Smooth muscle cell of the brain vasculature (primary cell): ENCODE measurements at places on chromosomes 13 and 19.

DNA sequence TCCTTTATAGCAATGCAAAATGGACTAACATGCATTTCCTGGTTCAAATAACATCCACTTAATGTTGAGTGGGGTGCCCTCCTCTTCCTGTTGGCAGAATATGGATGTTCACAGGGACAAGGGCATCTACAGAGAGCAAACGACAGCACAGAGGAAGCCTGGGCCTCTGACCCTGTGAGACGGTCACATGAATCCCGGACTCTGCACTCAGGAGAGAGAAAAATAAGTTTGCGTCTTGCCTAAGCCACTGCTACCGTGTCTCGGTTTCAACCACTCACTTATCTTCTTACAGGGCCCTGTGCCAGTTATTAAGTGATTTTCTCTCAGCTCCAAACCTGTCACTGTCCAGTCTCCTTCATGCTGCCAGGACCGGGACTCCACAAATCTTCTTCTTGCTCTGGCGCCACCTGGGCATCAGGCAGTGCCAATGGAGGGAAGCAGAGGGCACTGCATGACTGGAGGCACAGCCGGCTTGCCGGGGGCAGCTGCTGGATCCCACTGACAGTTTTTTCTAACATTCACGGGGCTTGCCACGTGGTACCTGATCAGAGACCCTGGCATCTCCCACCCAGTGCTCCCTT is 11.8 kb downstream of the LIG1 start:
- DNase-seq, result no peak

GRCh38 chr13:18947376-18947977 is 234.1 kb downstream of the TUBA3C start:
- no peak for DNase-seq

- no peak for DNase-seq
Measured at GRCh38 chr19:18677156-18677555, 6.3 kb upstream of the CRTC1 start.

DNA sequence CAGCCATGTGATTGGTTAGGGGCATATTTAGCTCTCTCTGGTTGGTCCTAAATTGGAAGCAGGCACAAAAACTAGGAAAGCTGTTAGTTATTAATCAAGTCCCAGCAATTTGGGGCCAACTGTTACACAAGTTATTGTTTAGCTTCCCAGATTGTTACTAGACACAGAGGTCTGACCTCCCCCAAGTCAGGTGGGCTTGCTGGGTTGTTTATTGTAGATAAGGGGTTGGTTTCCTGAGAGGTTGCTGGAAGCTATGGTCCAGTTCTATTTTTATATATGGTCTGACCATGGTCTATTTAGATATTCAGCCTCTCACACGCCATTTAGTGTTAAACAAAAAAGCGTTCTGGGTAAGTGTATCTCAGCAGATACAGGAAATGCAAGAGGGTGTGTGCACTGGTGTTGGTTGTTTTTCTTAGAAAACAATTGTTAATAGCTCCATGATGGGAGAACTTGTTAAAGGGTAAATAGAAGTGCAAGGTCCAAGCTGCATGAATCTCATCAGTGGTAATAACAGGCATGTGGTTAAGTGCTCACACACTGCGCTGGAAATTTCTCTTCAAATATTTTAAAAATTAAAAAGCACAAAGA is 150.0 kb downstream of the RAP2A start:
- DNase-seq, result no peak

- DNase-seq, result no peak
Measured at GRCh38 chr13:100334214-100334613, 245.3 kb downstream of the PCCA start.

- DNase-seq, result no peak
Measured at GRCh38 chr13:99995589-99996380, 14.2 kb downstream of the ZIC2 start.

DNA sequence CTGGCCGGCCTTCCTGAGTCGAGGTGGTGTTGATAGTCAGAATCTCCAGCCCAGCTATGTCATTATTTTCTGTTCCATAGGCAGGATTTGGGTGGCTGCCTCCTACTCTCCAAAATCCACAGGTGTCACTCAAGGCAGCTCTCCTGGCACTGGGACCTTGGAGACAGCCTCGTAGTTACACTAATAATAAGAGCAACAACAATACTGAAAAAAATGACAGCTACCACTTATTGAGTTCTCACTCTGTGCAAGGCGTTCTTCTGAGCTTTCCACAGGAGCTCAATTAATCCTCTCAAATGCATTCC is 12.2 kb upstream of the KLK12 start:
- no peak for DNase-seq

DNA sequence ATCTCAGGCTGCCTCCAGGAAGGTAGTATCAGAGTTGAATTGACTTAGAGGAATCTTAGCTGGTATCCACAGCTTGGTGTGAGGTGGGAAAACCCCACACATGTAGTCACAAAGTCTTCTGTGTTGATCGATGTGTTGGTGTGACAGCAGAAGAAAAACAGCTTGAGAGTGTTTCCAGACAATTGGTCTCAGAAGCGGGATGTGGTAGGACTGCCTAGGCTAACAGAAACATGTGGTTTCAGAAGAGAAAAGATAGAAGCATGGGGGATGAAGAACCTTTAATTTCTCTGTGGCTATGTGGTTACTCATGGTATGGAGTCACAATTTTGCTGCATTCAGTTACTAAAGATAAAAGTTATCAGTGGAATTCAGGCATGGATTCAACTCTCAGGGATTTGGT is 134.7 kb upstream of the SLITRK5 start:
- no peak for DNase-seq

GRCh38 chr13:74052402-74052928 is 81.7 kb downstream of the KLF12 start:
- no peak for DNase-seq
